ENCODE measurements at places on chromosomes 11 and 22.

- DNase-seq, result no peak
These were observed 9.7 kb downstream of the MCAM start for GRCh38 chr11:119307219-119307618.

DNA sequence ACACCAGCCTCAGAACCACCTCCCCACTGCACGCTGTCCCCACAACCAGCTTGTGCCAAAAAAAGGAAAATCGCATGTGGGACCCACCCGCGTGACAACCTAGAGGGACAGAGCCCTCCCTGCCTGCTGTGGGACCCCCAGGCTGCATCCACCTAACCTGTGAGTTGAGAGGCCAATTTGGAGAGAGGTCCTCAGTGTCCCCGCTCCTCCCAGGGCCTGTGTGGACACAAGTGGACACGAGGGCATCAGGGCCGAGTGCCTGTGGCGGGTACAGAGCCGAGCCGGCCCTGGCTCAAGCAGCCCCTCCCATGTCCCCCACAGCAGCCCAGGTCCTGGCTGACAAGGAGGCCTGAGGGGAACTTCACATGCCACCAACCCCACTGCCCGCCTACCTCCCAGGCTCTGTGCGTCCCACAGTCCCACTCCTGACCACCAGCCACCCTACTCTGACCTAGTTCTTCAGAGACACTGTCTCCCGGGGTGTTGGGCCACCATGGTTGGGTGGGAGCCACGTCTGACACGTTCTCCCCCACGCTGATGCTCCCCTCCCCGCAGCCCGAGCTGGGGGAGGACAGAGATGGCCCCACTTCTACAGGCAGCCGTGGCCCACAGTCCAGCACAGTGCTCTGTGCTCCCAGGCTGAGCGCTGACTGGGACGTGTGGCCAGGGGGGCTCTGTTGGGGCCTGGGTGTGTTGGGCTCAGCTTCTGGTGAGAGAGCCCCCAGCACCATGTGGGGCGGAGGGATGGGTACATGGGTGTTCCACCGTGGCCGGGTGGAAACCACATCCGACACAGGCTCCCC is 19.2 kb downstream of the SELENOO start:
- no peak for DNase-seq

- no peak for DNase-seq
These were observed 100.0 kb downstream of the PAX6 start for GRCh38 chr11:31711137-31711536.

DNA sequence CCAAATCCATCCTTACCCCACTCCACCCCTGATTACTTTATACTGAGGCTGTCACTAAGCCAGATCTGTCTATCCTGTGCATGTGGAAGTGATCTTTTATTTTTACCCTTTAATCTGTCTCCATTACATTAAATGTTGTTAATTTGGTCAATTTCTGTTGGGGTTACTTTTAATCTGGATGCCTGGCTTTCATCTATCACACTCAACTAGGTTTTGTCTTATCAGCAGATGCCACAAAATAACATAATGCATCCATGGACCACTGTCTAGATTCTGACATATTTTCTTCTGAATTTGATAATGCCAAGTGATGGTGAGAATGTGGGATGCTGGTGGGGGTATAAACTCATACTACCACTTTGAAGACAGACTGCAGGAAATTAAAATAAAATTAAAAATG is 108.4 kb downstream of the FDX1 start:
- DNase-seq, result no peak

- no peak for DNase-seq
These were observed 25.4 kb downstream of the KCNJ4 start for GRCh38 chr22:38429499-38430068.

- DNase-seq, result no peak
These were observed 5.5 kb downstream of the CBX6 start for GRCh38 chr22:38866399-38867123.

- no peak for DNase-seq
These were observed 105.4 kb upstream of the PLET1 start for GRCh38 chr11:112366012-112366411.

- no peak for DNase-seq
These were observed 30.1 kb downstream of the SBF2 start for GRCh38 chr11:10263929-10264328.

- no peak for DNase-seq
These were observed 4.6 kb downstream of the PATZ1 start for GRCh38 chr22:31341386-31342088.

- no peak for DNase-seq
These were observed 28.9 kb downstream of the APOL1 start for GRCh38 chr22:36281781-36282327.

DNA sequence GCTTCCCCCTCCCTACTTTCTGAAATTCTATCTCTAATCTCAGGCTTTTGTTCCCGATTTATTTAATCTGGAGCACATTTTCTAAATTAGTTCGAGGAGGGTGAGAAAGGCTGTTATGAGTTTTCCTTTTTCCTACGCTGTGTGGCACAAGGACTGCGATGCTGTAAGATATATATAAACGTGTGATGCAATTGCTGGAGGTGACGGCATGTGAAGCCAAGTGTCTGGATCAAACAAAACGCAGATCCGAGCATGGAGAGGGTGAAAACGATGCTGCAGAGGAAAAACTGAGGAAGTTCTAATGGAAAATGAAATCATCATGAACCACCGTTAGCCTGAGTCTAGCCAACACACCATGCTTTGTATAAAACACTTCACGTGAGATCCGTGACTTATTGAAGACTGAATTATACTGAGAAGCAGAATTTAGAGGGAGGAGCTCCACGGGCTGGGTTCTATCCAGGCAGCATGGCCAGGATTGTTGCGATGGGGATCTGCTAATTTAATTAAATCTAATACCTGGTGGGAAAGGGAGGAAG is 4.4 kb downstream of the PKNOX2 start:
- no peak for DNase-seq

- DNase-seq, result peak; percentile 38
These were observed 14.9 kb downstream of the TMEM258 start for GRCh38 chr11:61777234-61778090.

GRCh38 chr11:119638851-119639250 is 90.1 kb downstream of the NECTIN1 start:
- no peak for DNase-seq

GRCh38 chr11:36146437-36146836 is 142.8 kb downstream of the COMMD9 start:
- no peak for DNase-seq

DNA sequence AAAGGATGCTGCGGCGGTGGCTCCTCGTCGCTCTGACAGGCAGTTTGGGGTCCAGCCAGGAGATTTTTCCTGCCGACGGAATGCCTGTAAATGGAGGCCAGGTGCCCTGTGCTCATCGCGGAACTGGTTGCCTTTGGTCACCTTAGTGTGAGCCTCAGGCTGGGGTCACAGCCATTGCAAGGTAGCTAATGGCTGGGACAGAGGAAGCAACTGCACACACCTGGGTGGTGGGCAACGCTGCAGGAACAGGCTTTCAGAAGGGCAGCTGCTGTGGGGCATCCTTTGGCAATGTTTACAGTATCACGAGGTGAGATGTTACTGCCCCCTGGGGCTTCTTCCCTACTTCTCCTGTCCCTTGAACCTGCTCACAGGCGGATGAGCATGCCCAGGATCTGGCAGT is 205.5 kb downstream of the GRIK4 start:
- no peak for DNase-seq

DNA sequence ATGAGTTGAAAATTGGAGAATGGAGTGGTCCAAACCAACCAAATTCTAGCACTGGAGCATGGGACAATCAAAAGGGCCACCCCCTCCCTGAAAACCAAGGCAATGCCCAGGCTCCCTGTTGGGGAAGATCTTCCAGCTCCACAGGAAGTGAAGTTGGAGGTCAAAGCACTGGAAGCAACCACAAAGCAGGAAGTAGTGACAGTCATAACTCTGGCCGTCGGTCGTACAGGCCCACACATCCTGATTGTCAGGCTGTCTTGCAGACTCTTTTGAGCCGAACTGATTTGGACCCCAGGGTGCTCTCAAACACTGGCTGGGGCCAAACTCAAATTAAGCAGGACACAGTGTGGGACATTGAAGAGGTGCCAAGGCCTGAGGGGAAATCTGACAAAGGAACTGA is 80.5 kb upstream of the ADSL start:
- DNase-seq, result no peak

DNA sequence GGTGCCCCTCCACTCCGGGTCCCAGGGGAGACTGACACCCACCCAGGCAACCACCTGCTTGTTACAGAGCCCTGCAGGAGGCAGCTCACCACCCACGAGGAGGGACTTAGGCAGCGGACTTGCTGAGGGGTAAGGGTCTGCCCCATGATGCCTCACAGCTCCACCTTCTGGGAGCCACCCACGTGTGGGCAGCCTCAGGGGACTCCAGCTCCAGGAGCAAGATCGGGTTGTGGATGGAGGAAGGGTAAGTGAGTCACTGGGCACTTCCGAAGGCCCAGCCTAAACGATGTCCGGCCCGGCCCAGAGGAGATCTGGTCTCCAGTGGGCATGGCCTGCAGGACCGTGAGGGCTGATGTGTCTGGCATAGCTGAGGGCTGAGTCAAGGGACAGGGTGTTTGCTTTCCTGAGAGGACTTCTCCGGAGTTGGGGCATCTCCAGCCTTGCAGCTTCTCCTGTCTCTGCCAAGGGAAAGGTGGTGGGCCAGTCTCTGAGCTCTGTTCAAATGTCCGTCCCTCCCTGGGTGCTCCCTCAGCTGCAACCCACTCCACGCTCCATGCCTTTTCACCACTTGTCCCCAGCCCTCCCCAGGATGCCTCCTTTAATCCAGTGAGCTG is 32.3 kb upstream of the P2RY2 start:
- no peak for DNase-seq

DNA sequence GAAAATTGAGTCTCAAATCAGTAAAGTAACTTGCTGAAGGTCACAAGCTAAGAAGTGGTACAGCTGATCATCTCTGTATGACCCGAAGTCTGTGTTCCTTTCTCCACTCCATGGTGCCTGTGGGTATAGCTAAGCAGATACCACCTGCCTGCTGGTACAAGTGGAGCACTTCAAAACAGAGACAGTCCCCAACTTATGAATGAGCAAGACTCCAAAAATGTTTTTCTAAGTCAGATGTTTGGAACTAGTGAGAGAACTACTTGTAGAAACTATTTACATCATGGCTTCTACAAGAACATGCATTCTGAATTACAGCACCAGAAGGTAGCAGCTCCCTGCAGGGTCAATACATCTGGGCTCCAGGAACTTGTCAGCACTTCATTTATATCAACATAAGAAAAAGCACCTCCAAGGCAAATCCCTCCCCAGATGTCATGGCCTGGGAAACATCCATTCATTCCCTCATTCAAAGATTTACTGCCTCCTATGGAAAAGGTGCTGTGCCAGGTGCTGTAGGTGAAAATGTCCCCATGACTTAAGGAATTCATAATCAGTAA is 94.7 kb downstream of the SERGEF start:
- DNase-seq, result no peak

DNA sequence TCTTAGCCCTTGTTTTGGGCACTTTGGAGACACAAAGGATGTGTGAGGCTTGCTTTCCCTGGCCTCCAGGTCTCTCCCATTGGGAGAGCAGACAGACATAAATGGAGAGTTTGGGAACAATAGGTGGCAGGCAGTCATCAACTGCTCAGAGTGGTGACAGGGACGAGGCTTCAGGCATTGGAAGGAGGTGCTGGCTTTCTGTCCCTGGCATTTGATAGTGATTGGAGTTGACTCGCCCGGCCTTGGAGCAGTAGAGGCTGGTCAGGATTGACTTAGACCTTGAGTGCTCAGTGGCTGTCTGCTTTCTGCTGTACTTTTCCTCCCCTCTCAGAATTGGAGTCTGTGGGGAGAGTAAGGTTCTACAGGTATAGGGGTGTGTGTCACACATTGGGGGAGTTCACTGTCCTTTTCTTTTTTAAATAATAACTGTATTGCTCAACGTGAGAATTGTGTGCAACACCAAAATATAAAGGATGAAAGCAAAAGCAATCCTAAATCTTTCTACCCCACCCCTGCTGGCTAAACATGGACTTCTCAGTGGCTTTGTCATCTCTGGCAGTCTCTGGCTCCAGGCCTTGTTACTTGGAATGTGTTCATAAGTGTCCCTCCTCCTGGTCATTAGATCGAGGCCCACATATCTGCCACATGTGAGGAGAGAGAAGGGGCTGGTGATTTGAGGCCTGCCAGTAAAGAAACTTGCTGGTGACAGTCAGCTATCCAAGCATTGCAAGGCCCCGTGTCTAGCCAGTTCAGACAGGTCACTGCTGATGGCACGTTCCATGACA is 21.1 kb downstream of the SHISA8 start:
- DNase-seq, result no peak

GRCh38 chr11:63920939-63921417 is 4.0 kb upstream of the RCOR2 start:
- DNase-seq, result no peak

DNA sequence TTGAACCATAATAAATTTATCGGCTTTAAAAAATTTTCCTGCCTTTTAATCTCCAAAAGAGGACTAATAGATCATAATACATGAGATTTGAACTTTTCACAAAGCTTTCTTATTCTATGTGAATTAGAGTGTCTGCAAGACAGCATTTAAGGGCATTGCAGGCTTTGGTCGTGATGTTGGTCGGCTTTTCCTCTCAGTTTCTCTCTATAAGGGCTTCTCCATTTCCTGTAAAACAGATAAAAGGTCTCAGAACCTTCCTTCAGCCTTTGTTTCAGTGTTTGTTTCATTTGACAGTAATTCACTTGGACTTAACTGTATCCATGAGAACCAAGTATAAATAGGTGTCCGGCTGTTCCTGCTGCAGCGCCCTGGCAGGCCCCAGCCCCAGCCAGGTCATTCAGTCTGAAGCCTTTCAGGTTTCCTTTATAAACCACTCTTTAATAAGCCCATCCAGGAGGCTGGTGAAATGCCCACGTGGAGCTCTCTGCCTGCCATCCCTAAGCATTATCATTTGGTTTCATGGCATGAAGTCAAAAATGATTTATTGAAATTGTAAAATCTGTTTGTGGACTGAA is 37.2 kb upstream of the ADSL start:
- no peak for DNase-seq

- DNase-seq, result no peak
These were observed 12.3 kb downstream of the MYO7A start for GRCh38 chr11:77140231-77140851.

DNA sequence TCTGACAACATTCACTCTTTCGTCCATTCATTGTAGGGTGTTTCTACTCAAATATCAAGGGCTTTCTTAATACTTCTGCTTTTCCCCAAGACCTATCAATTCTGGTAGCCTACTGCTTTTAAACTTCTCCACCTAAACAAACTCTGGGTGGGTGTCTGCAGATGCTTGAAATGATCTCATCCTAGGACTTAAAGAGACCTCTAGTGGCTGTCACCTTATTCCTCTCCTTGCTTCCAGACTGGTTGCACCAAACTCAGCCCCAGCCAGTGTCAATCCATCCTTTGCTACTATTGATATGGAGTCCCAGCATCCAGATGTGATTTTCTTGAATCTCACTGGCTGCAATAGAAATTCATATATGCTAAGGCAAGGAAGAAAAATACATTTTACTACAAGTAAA is 274.7 kb downstream of the NXPE2 start:
- no peak for DNase-seq

All from nucleus accumbens (tissue), 56 donors.